ENCODE measurements at places on chromosomes 5 and 9. TPM values are rescaled to one million over a fixed set of nuclear protein-coding genes. Genes with fewer than 3 reads are reported as not detected.

The NSG2 gene
- not detected for total RNA-seq

The FXN gene
- 2.5 TPM for total RNA-seq

The CDKN2A gene
- total RNA-seq = 39.5 TPM

The PCDHB8 gene
- not detected for total RNA-seq

The CRHBP gene
- total RNA-seq = 3.5 TPM

The PCDHA6 gene
- total RNA-seq = 0.50 TPM

The AK8 gene
- total RNA-seq = 1.6 TPM

The IFNA2 gene
- total RNA-seq = not detected

The CDO1 gene
- total RNA-seq = 9.0 TPM

The SLC28A3 gene
- 0.15 TPM for total RNA-seq

The PRKACG gene
- not detected for total RNA-seq

The RNF183 gene
- total RNA-seq = not detected

The SLC22A4 gene
- total RNA-seq = 3.0 TPM

The PCDHB11 gene
- not detected for total RNA-seq

The NCBP1 gene
- 36.4 TPM for total RNA-seq

The TRAF2 gene
- 11.8 TPM for total RNA-seq

The LCNL1 gene
- 3.1 TPM for total RNA-seq

The FOXD4L3 gene
- total RNA-seq = not detected

The SLC6A19 gene
- total RNA-seq = not detected

The PCDHGA2 gene
- 6.6 TPM for total RNA-seq

The PCDHA1 gene
- not detected for total RNA-seq

The SLC46A2 gene
- not detected for total RNA-seq

The GRIN1 gene
- total RNA-seq = 0.15 TPM

The TPPP gene
- 0.66 TPM for total RNA-seq

The MYMK gene
- not detected for total RNA-seq

The ITK gene
- total RNA-seq = not detected

The SVEP1 gene
- 150 TPM for total RNA-seq

The BTNL8 gene
- not detected for total RNA-seq

The SPATA31D4 gene
- not detected for total RNA-seq

The GFRA3 gene
- total RNA-seq = not detected

The MOB3B gene
- total RNA-seq = 0.15 TPM

The PCDHGC3 gene
- total RNA-seq = 94.1 TPM

The DNM1 gene
- total RNA-seq = 86.0 TPM
